ENCODE measurements at places on chromosomes 7 and 10.

DNA sequence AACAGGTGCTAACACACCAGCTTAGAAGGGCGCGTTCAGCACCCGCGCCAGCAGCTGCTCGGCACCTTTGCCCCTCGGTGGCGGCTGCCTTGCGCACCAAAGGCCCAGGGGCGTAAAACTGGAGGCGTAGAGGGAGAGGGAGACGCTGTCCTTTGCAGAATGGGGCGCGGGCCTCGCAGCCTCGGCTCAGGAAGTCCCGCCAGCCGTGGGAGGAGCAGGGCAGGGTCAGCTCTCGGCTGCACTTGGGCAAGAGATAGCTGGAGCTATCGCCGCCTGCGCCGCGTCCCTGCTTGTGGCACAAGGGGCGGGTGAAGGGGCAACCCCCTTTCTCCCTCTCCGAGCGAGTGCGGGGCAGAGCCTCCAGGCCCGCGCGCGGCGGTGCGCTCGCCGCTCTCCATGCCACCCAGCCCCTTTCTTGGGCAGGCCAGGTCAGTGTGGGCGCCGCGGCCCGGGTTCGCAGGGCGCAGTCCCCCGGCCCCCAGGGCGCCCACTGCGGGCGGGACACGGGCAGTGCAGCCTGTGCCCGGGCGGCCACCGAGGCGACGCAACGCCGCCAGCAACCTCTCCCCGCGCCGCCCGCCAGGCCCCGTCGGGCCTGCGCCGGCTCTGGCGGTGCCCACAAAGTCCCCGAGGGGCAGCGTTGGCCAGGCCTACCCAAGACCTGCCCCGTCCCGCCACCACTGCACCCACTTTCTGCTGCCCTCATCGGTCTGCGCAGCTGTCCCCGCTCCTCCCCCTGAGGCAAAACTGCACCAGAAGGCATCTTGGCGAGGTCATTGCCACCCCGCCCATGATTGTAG, 4.1 kb downstream of the NEUROD6 start:
- peaks cover 79% of the 10 kb centered on the region for H3K27me3 ChIP-seq
- no peaks in the 10 kb centered on the region for H3K4me1 ChIP-seq
- no peaks in the 10 kb centered on the region for H3K36me3 ChIP-seq
- no peak overlapping the region for H3K4me3 ChIP-seq
- DNase-seq: no peak

DNA sequence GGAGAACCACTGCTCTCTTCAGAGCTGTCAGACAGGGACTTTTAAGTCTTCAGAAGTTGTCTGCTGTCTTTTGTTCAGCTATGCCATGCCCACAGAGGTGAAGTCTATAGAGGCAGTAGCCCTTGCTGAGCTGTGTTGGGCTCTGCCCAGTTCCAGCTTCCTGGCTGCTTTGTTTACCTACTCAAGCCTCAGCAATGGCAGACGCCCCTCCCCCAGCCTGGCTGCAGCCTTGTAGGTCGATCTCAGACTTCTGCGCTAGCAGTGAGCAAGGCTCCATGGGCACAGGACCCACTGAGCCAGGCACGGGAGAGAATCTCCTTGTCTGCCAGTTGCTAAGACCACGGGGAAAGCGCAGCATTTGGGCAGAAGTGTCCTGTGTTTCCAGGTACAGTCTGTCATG, 12.1 kb upstream of the CPA2 start:
- no peaks in the 10 kb centered on the region for H3K27me3 ChIP-seq
- DNase-seq: no peak
- H3K36me3 ChIP-seq: no peaks in the 10 kb centered on the region
- H3K27ac ChIP-seq: no peak overlapping the region
- no peak overlapping the region for H3K4me3 ChIP-seq

GRCh38 chr10:110539091-110539490, 28.4 kb upstream of the SMC3 start:
- peaks cover 15% of the 10 kb centered on the region for H3K4me1 ChIP-seq
- no peak for DNase-seq
- H3K4me3 ChIP-seq: no peak overlapping the region
- no peaks in the 10 kb centered on the region for H3K36me3 ChIP-seq

- H3K4me1 ChIP-seq: no peaks in the 10 kb centered on the region
- H3K36me3 ChIP-seq: peaks cover 29% of the 10 kb centered on the region
Observed at GRCh38 chr7:47300472-47301104, 281.3 kb downstream of the TNS3 start.

Measured in PC-3 (cell line).